GM12878 (cell line): ENCODE measurements at places on chromosomes 6 and 20. TPM values are rescaled to one million over a fixed set of nuclear protein-coding genes. Genes with fewer than 3 reads are reported as not detected.

DNA sequence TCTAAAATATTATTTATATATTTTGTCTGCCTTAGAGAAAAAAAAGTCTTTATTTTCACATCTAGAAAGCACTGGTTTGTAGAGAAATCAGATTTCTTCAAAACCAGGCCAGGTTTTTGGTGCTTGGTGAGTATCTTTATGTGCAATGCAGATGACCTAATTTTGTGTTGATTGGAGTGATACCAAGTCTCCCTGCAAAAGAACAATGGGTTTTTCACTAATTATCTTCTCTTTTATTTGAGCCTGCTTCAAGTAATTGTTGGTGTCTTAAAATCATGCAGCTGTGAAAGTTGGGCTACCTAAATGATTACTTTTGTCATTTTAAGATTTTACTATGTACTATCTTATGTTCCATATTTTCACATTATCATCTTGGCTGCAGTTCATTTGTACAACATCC lies 874.7 kb downstream of the TFAP2A start:
- DNase-seq: no peak

The FUCA2 gene
- polyA plus RNA-seq: 35.0 and 36.9 TPM in 2 replicates

DNA sequence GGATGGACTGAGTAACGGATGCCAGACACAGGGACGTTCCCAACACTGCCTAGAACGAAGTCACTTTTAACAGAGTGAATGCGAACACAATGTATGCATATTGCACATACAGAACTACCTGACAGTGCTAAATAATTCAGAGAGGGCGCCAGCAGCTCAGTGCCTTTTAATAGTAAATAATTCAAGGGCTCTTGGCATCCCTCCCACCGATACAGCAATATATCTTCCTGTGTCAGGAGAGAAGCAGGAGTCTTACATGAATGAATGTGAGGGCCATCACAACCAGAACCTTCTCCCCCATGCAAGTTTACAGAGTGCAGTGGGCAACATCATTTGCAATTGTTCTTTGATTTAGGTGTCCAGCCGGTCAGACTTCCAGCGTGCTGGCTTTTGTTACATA lies 88.4 kb upstream of the KCNG1 start:
- DNase-seq: no peak

- no peak for DNase-seq
These were observed 11.4 kb upstream of the SOX12 start for GRCh38 chr20:313948-314347.

The HLA-DQB1 gene
- polyA plus RNA-seq: 85.5 and 94.9 TPM in 2 replicates

- DNase-seq: no peak
These were observed 555.6 kb downstream of the KIF16B start for GRCh38 chr20:16017656-16018055.

The NKAPL gene
- polyA plus RNA-seq: 0.11 and 0.19 TPM in 2 replicates

The PRND gene
- polyA plus RNA-seq: not detected in 2 replicates

The TMX4 gene
- polyA plus RNA-seq: 18.8 and 20.1 TPM in 2 replicates

The ULBP2 gene
- 0.16 TPM in 1 of 2 replicates, not detected in the other for polyA plus RNA-seq

The GGTLC1 gene
- not detected in 2 replicates for polyA plus RNA-seq

- DNase-seq: no peak
These were observed 36.8 kb downstream of the FOXQ1 start for GRCh38 chr6:1348675-1349074.

DNA sequence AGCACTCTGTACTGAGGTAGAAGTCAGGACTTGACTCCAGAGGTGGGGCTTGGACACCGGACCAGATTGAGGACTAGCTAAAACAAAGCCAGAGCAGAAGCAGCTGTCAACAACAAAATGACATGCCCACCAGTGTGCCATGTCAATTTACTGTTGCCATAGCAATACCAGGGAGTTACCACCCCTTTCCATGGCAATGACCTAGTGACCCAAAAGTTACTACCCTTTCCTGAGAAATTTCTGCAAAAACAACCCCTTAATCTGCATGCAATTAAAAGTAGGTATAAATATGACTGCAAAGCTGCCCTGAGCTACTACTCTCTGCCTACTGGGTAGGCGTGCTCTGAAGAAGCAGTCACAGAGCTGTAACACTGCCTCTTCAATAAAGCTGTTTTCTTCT lies 21.0 kb downstream of the MAP3K5 start:
- DNase-seq: no peak

GRCh38 chr6:75154973-75155372 lies 50.9 kb downstream of the COL12A1 start:
- DNase-seq: no peak

DNA sequence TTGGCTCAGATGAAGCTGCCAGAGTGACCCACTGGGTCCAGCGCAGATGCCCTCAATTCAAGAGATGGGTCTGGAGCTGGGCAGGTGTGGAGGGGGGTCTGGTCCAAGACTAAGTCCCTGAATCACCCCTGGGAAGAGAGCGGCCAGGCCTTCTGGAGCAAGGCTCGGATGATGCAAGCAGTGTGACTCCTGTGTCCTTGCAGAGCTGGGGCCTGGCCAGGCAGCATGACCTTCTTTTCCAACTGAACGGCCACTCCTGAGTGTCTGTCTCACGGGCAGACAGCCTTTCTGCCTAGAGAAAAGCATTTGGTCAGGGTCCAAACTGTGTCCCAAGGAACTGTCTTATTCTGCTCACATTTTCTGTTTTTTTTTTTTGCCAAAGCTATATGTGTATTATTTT lies 42.6 kb upstream of the FNDC1 start:
- no peak for DNase-seq

- DNase-seq: no peak
These were observed 328.2 kb upstream of the JAG1 start for GRCh38 chr20:11001764-11002540.

DNA sequence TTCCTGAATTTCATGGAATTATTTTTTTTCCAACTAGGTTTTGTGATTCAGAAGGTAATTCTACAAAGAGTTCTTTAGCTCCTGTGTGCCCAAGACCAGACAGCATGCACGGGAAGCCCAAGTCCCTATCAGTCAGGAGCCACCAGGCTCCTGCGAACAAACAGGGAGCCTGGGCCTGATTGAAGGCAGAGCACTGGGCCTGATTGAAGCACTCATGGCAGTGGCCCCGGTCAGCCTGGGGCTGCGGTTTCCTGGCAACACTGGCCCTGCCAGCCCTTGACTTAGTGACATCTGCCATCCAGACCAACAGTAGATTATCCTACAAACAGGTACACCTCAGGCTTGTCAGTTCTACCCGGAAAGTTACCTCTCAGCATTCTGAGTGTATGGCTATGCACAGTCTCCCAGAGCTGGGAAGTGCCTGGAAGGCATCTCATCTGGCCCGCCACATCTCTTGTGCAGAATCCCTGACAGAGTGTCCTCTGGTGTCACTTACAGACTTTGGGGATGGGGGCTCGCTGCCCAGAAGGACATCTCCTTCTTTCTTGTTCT lies 133.8 kb downstream of the VEGFA start:
- DNase-seq: no peak

DNA sequence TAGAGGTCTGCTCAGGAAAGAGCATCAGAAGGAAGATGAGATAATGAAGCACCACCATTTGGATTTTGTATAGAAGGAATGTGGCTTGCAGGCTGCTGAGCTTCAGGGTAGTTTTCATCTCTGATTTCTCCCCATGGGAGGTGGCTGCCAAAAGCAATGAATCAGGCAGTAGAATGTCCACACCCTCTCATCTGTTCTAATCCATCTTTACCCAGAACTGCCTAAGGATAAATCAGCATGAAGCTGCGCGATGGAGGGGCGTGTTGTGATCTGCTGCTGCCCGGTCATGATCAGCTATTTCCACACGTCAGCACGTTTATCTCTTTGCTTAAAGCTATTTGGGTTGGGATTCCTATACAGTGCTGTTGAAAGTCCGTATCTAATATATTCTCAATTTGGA lies 295.4 kb downstream of the FOXA2 start:
- no peak for DNase-seq

- no peak for DNase-seq
These were observed 10.6 kb downstream of the PACSIN1 start for GRCh38 chr6:34476447-34476846.

DNA sequence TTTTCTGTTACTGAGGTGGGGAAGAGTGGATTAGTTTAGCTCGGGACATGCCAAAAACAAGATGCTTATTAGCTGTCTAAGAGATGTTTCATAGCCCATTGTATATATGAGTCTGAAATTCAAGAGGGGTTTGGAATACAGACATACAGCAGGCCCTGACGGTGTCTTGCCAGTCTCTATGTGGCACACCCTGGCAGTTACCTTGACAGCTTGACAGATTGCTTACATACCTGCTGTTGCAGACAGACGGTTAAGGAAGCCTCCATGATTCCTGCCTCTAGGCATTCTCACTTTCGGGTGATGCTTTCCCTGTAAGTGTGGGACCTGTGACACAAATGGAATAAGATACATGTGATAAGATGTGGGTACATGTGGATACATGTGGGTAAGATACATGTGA lies 95.0 kb downstream of the QRSL1 start:
- DNase-seq: no peak

DNA sequence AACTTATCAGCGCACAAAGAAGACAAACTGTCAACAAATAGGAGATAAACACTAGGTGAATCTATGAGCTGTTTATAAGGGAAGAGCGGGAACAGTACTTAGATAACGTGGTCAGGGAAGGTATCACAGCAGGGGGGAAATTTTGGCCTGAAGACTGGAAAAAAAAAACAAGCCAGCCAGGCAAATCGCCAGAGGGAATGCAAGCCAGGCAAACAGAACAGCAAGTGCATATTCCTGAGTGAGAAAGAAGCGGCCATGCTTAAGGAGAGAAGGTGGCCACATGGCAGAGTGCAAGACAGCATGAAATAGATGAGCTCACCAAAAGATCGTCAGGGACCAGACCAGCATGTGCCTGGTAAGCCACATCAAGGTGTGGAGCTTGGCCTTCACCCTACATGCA lies 466.5 kb upstream of the ARID1B start:
- no peak for DNase-seq

The DLL1 gene
- 0.10 and 0.16 TPM in 2 replicates for polyA plus RNA-seq

The ABCC10 gene
- 7.9 and 9.5 TPM in 2 replicates for polyA plus RNA-seq

The SHLD1 gene
- 30.7 and 37.6 TPM in 2 replicates for polyA plus RNA-seq

The CST1 gene
- not detected in 2 replicates for polyA plus RNA-seq

The HRH3 gene
- polyA plus RNA-seq: not detected in 2 replicates

The BPI gene
- not detected in 2 replicates for polyA plus RNA-seq

The MEP1A gene
- not detected in 2 replicates for polyA plus RNA-seq

- no peak for DNase-seq
These were observed 74.4 kb downstream of the NFATC2 start for GRCh38 chr20:51467956-51468626.

DNA sequence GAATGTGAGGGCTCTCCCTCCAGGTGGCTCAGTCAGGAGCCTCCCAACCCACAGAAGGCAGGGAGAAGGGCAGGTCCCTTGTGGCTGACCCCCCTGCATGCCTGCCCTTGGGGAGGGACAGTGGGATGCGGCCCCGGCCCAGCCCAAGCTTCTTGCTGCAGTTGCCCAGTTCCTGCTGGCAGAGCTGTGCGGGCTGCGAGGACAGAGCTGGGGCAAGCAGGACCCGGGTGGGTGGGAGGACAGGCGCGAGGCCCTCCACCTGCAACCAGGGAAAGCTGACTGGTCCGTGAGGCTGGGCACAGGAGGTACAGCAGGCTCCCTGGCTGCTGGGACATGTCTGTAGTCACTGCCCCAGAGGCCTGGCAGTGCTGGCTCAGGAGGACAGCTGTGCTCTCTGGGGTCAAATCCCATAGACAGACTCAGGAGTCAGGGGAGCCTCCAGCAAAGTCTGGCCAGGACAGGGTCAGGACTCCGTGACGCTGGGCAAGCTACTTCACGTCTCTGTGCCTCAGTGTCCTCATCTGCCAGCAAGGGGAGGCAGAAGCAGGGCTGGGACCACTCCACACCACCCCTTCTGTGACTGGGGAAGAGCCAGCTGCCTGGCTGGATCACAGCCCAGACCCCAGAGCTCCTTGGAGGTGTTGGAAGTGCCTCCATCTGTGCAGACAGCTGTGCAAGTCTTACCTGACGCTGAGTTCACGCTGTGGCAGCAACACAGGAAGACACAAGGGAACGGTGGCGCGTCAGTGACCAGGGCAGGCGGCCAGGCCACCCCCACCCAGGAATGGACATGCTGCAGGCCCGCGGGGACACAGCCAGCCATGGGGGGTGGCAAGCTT lies 13.0 kb downstream of the UCKL1 start:
- DNase-seq: no peak

GRCh38 chr6:123519189-123519505 lies 117.6 kb downstream of the TRDN start:
- DNase-seq: no peak

DNA sequence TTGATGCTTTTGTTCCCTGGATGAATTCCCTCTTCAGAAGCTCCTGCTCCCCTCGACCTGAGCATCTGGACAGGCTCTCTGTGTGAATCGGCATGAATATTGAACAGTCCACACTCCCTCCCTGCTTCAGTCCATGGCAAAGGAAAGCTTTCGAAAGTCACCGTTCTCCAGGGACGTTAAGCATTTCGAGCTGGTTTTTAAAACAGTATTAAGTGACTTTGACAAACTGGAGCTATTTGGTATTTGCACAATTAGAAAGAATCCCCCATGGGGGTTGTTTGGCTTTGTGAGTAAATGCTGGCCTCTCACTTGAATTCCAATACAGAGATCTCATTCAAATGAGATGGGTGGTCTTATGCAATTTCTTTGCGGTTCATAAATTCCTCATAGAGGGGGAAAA lies 85.3 kb upstream of the TIAM2 start:
- DNase-seq: no peak

DNA sequence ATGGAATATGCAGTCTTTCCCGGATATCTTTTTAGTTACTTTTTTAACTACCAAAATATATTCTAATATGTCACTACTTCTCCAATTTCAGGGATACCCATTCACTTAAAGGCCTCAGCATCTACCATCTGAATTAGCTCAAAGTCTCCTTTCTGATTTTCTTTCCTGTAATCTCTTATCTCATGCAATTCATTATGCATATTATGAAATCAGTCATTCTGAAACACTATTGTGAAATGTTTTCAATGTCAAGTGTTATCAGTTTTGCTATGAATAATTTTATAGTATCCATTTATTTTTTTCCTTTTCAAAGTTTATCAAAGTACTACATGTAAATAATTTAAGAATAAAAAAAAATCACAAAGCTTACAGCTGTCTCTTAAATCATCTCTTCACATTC lies 41.2 kb upstream of the TPBG start:
- no peak for DNase-seq

The HFE gene
- 1.3 and 1.5 TPM in 2 replicates for polyA plus RNA-seq

- no peak for DNase-seq
These were observed 16.4 kb upstream of the STX16 start for GRCh38 chr20:58634521-58635278.

GRCh38 chr6:147941143-147941542 lies 401.5 kb upstream of the SASH1 start:
- DNase-seq: no peak

DNA sequence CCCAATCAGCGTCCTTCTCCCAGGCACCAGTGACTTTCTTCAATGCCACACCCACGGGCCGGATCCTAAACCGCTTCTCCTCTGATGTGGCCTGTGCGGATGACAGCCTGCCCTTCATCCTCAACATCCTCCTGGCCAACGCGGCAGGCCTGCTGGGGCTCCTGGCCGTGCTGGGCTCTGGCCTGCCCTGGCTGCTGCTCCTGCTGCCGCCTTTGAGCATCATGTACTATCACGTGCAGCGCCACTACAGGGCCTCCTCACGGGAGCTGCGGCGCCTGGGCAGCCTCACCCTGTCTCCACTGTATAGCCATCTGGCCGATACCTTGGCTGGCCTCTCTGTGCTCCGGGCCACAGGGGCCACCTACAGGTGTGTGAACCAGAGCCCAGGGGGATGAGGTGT lies 9.8 kb downstream of the DLK2 start:
- DNase-seq: no peak

- DNase-seq: no peak
These were observed 1292.6 kb upstream of the MAP3K7 start for GRCh38 chr6:91879386-91879995.

GRCh38 chr6:20997143-20997769 lies 463.0 kb downstream of the CDKAL1 start:
- no peak for DNase-seq

- DNase-seq: peak; percentile 51
These were observed 74.4 kb downstream of the MKKS start for GRCh38 chr20:10359621-10360040.
